ENCODE measurements at places on chromosomes 6 and 20.

DNA sequence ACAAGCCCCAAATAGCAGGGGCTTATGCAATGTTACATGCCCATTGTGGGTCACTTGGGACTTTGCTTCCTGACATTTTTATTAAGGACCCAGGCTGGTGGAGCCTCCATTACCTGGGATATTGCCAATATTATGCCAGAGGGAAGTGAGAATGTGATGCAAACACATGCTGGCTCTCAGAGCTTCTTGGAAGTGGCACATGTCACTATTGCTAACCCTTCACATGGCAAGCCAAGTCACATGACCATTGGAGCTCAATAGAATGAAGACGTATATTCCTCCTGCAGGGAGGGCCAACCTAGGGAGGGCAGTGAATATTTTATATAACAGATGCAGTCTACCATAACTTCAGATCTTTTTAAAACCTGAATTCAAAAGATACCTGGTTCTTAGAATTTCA lies 140.7 kb upstream of the ZFP64 start:
- DNase-seq, result no peak

DNA sequence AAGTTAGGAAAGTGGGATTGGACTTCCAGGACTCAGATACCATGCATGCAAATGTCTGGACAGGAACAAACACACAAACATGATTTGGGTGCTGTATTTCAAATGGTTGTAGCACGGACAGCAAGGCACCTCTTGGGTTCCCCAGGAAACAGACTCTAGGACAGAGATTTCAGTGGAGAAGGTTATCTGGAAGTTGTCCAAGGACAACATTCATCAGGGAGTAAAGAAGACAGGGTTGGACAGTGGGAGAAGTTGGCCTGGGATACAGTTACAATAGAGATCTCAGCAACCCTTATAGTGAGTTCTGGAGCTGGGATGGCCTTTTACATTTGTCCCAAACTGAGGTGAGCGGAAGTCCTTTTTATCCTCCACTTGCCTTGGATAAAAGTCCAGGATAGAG lies 19.8 kb upstream of the TINAG start:
- no peak for DNase-seq

DNA sequence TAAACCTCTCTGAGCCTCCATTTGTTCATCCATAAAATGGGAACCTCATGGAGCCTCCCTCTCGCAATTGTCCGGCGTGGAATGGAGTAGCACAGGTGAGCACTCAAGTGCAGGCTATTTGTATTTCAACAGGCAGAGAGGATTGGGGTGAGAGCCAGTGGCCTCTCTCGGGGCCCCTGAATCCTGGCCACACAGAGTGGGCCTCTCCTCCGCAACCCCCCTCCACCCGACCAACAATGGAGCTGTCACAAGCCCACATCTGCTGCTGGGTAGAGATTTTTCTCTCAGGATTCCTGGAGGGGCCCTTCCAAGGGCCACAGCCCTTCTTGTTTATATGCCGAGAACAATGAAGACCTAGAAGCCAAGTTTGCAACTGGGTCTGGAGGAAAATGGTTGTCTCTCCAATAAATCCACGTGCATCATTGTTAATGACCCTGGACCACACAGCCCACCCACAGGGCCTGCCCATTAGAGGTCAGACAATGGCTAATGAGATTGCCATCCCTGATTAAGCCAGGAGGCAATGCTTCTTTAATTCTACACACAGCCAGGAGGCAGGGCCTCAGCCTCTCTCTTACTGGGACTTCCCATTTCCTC lies 233.0 kb downstream of the ANKRD60 start:
- DNase-seq, result no peak

- no peak for DNase-seq
Measured at GRCh38 chr6:151095538-151096254, 144.1 kb upstream of the AKAP12 start.

DNA sequence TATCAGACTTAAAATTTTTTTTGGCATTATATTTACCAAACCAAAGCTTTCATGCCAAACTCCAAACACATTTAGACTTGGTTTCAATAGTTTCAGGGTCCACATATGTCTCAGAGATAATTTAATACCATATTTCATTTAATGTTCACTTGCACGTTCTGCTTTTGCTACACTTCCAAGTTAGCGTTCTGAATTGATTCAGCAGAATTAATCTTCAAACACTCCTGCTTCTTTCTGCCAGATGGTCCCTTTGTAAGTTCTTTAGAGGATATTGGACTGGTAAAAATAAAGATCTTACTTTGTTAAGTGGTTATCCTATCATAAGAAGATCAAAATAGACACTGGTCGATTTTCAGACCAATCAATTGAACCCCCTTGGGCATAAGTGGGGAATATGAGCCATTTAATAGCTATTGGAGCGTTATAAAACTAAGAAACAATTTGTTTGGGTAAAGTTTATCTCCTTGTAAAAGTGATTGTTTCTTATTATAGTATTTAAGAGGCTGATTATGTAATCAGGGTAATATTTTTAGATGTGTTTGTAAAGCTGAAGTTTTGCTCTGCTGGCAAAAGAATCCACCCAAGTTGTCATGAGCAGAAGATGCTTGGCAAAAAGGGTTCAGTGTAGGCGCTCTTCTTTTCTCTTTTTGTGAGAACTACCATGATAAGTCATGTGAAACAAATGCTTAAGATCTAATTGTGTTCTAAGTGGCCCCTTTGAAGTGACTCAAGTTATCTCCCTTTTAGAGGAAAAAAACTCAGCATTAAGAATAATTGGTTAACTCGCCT lies 92.2 kb downstream of the MCHR2 start:
- no peak for DNase-seq

DNA sequence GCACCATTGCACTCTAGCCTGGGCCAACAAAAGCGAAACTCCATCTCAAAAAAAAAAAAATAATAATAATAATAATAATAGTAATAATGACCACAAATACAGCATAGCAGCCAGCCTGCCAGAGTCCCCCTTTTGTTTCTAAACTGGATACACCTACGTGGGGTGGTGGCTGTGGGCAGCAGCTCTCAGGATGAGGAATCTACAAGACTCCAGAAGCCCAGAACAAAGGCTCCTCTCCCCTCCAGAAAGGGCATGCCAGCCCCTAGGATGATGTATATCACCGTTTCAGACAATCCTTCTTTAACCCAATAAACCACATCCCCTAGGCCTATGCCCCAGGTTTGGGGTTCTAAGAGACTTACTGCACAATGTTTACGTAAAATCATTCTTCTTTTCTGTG lies 155.9 kb downstream of the QRSL1 start:
- no peak for DNase-seq

GRCh38 chr6:158705386-158706126 lies 55.7 kb downstream of the SYTL3 start:
- DNase-seq, result no peak

- no peak for DNase-seq
Measured at GRCh38 chr6:138972226-138972665, 15.8 kb downstream of the REPS1 start.

GRCh38 chr6:148500402-148500801 lies 157.8 kb downstream of the SASH1 start:
- no peak for DNase-seq

DNA sequence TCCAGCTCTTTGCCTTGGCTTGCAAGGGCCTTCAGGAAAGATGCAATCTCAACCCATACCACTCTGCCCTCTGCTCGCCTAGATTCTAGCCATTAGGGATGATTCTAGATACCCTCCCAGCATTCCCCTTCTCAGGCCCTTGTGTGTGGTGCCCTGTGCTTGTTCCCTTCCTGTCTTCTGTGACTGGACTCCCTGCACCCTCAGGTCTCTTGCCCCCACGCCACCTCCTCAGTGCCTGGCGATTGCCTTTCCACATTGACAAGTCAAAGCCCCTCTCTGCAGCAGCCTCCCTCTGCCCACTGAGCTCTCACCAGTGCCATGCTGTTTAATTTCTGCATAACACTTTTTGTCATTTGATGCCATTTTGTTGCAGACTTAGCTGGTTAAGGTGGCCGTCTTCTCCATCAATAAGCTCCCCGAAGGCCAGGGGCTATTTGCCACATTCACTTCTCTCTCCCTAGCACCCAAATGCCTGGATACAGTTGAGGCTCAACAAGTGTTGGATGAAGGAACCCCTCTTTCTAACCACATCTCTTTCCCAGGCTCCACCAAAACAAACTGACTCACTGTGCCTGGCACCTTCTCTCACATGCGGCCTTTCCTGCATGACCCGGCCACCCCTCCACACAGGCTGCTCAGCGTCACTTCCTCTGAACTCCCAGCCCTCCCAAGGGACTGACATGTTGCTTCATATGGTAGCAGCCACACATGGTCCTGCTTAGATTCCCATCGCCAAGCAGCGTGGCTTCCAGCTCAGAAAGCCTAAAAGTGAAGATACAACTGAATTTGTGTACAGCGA lies 4.6 kb upstream of the TXNDC5 start:
- DNase-seq, result no peak

DNA sequence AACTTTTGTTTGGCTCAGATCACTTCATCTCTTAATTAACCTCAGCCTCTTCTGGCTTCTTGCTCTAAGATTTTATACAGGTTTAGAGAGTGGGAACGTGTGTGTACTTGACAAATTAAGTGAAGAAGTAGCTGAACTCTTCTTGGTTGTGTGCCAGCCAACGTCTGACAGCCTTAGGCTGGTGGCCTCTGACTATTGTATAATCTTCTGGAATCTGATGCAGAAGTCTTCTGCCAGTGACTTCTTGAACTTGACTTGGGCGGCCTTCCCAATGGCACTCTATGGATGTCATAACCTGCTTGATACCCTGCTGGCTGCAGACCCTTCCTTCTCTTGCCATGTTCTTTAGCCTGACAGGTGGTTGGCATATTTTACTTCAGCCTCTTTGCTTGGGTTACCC lies 660.5 kb downstream of the DOK5 start:
- DNase-seq, result no peak

DNA sequence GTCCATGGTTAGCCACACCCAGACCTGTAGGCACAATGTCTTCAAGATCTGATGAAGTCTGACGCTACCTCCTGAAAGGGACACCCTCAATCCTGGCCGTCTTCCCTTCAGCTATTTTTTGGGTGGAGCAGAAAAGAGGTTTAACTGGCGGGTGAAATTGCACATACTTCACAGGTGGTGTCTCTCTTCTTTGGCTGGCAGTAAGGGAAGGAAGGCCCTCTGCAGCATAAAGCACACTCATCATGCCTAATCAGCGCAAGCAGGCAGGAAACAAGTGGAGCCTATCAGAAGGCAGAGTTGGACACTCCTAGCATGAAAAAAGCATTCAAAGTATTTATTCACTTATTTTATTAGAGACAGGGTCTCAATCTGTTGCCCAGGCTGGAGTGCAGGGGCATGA lies 32.9 kb downstream of the PNLDC1 start:
- DNase-seq, result no peak

- DNase-seq, result no peak
Measured at GRCh38 chr6:104585646-104586045, 274.1 kb downstream of the HACE1 start.

DNA sequence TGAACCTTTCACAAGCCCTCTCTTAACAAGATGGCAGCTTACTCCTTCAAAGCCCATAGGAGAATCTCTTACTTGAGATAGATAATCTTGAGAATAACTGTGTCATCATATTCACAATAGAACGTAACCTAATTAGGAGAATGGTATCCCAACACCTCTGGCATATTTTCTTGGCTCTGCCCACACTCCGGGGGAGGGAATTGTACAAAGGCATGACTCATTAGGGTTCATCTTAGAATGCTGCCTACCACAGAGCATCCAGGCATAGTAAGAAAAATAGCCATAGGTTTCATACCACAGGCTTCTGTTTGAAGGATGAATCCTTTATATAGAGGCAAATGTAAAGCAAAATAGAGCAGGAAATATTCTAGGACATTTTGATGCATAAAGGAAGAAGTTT lies 1100.6 kb upstream of the CITED2 start:
- no peak for DNase-seq

DNA sequence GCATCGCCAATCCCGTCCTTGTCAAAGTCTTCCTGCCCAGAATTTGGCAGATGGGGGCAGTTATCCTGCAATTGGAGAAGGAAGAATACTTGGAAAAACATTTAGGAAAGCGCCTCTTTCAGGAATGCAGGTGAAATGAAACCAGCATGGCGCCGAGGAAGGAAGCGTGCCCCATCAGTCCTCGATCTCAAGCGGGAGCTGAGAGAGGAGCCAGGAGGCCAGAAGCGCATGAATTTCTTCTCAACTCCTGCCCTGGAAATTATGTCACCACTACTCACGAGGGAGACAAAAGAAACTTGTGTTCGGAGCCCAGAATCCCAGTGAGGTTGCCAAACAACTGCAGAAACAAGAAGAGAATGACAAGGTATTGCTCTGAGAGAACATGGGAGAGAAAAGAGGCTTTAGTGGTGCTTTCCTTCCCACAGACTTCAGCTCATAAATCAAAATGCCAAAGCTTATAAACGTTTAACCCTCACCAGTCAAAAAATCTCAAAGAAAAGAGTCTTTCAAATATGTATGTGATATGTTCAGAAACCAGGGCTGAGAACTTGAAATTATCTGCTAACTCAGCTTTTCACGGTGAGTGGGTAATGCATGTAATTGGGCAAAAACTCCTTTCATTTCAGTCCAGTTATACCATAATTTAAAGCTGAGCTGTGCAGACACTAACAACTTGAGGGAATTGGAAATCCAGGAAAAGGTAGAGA lies 23.9 kb downstream of the THBS2 start:
- no peak for DNase-seq

DNA sequence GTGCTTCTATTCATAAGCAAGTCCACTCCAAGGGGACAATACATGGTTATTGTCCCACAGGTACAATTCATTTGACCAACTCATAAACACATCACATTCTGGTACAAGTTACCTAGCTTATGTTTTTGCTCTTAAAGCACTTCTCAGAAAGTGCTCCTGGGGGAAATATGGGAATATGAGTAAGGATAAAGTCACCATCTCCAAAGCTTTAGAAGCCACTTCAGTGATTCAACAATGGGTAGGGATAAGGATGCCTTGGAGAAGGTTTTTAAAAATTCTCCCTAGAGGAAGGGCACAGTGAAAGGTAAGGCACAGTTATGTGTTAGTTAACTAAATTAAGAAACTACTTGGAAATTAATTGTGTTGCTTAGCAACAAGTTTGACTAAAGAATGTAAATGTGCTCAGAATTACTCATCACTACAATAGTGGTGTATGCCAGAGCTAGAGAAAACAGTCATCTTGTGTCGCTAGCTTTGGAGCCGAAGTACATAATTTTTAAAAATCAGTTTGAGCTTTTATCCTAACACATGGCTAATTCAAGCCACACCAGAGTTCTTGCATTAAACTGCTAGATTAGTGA lies 39.5 kb upstream of the LAMP5 start:
- DNase-seq, result no peak

- no peak for DNase-seq
Measured at GRCh38 chr6:169490830-169491229, 211.0 kb downstream of the WDR27 start.

GRCh38 chr6:144064402-144065212 lies 30.8 kb downstream of the SF3B5 start:
- no peak for DNase-seq

DNA sequence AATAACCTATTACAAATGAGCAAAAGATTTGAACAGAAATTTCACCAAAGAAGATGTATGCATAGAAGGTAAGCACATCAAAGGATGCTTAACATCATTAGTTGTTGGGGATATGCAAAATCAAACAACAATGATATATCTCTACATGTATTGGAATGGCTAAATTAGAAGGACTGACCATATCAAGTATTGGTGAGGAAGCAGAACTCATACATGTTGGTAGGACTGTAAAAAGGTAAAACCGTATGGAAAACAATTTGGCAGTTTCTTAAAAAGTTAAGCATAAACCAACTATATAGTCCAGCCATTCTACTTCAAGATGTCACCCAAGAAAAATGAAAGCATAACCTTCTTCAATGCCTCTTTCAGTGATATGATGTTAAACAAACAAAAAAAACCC lies 114.0 kb downstream of the MYB start:
- no peak for DNase-seq
